ENCODE measurements at places on chromosomes 5 and 9.
A peak's percentile ranks its signal among the peaks of the same experiment; 100 is the strongest.

GRCh38 chr9:6757132-6757455 is 679 bp upstream of the KDM4C start:
- DNase-seq = peak; percentile 62

- no peak for DNase-seq
Observed at GRCh38 chr5:8522646-8523045, 653.7 kb downstream of the MTRR start.

- no peak for DNase-seq
Observed at GRCh38 chr5:39555788-39556187, 131.0 kb upstream of the DAB2 start.

- no peak for DNase-seq
Observed at GRCh38 chr5:151052836-151053235, 28.0 kb downstream of the TNIP1 start.

GRCh38 chr5:66958980-66959641 is 237.5 kb downstream of the CD180 start:
- DNase-seq = no peak

DNA sequence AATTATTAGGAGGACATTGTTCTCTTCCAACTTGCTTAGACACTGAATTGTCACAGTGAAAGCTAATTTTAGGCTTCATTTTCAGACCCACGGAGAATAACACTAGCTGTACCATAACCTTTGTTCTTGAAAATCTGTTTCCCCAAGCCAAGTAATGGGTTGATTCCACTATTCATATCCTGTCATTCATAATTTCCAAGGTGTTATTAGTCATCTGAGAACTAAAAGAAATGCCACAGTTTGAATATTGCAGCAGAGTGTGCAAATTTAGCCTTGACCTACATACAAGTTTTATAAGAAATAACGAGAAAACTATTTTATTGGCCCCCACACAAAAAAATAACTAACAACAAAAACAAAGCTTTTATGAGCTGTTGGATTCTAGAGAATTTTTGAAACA is 148.5 kb upstream of the TYRP1 start:
- DNase-seq = no peak

GRCh38 chr5:36526537-36526936 is 79.9 kb upstream of the SLC1A3 start:
- DNase-seq = no peak

DNA sequence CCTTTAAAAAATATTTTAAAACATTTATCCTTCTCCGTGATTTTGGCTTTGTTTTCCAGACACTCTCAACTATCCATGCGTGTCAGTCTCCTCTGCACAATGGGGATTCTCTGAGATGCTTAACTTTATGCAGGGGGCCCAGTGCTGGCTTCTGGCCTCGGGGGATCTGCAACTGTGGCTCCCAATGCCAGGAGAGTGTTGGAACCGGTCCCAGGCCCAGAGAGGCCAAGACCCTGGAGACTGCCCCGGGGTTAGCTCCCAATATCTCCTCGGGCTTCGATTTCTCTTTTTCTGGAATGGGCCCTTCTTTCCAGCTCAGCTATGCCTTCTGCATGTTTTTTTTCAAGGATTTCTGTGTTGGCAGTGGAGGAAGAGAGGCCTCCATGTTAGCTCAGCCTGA is 20.1 kb upstream of the SARDH start:
- DNase-seq = no peak

GRCh38 chr9:127050152-127050551 is 72.3 kb downstream of the ANGPTL2 start:
- no peak for DNase-seq

DNA sequence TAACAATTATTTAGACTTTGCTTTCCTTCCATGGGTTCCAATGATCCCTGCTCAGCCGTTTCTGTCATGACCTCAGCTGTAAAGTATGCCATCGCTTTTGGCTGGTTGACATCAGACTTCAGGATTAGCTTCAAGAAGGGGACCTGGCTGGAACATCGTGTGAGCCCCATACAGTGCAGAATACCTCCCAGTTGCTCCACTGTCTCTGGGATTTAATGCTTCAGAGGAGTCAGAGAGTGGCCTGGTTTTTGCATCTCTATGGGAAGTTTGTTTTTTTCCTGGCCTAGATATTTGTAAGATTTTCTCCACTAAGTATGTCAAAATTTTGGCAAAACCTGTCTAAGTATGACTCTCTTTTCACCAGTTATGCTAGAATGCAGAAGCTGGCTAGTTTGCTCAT is 216.9 kb downstream of the GABBR2 start:
- no peak for DNase-seq

GRCh38 chr9:129109537-129109903 is 1.1 kb downstream of the CRAT start:
- no peak for DNase-seq

DNA sequence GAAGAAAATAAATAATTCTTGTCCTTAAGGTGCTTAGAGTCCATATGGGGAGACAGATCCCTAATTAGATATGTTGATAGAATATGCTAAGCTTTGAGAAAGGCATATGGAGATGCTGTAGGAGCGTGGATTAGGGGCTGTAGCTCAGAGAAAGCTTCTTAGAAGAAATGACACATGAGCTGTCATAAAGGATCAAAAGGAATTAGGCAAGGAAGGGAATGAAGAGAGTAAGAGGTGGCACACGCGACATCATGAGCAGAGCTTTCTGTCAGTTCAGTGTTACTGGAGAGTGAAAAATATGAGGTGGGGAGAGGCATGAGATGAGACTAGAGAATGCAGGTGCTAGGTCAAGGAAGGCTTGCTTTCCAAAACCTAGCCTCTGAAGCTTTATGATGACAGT is 118.6 kb downstream of the KIAA0825 start:
- DNase-seq = no peak

DNA sequence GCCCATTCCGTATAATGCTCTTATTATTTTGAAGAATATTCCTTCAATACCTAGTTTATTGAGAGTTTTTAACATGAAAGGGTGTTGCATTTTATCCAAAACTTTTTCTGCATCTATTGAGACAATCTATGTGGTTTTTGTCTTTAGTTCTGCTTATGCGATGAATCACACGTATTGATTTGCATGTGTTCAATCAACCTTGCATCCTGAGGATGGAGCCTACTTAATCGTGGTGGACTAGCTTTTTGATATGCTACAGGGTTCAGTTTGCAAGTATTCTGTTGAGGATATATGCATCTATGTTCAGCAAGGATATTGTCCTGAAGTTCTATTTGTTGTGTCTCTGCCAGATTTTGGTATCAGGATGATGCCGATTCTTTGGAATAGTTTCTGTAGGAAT is 1070.3 kb upstream of the CDH18 start:
- DNase-seq = no peak

GRCh38 chr5:145316282-145316681 is 518.9 kb downstream of the PRELID2 start:
- DNase-seq = no peak

DNA sequence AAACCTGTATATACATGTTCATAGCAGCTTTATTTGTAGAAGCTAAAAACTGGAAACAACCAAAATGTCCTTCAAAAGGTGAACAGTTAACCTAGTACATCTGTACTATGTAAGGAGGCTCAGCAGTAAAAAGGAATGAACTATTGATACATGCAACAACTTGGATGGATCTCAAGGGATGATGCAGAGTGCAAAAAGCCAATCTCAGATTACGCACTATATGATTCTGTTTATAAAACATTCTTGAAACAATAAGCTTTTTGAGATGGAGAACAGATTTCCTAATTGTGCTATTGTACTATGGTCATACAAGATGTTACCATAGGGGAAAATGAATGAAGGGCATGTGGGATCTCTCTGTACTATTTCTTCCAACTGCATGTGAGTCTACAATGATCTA is 88.9 kb downstream of the PAM start:
- no peak for DNase-seq

- no peak for DNase-seq
Observed at GRCh38 chr9:132014218-132014805, 65.4 kb downstream of the MED27 start.

GRCh38 chr5:96788112-96788749 is 19.5 kb downstream of the ERAP1 start:
- DNase-seq = no peak

DNA sequence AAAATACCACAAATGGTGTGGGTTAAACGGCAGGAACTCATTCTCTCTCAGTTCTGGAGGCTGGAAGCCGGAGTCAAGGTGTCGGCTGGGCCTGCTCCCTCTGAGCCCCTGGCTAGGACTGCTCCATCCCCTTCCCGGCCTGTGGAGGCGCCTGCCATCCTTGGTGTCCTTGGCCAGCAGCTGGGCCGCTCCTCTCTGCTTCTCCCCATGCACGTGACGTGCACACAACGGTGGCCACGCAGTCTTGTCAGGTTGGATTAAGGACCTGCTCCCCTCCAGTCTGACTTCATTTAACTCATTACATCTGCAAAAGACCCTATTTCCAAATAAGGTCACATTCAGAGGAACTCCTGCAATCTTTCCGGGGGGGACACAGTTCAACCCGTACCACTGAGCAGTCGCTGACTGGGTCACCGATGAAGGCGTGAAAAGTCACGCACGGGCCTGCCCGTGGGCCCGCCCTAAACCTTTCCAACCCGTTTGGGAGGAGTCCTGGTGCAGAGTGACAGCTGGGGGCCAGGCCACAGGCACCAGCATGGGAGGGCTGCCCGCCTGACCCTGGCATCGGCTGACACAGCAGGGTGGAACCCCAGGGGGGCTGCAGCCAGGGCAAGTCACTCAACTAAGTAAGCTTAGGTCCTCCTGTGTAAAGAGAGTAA is 135.2 kb downstream of the COL23A1 start:
- no peak for DNase-seq

- DNase-seq = no peak
Observed at GRCh38 chr5:166377756-166378155, 1913.7 kb upstream of the WWC1 start.

- no peak for DNase-seq
Observed at GRCh38 chr5:168842571-168843205, 263.5 kb upstream of the PANK3 start.

- no peak for DNase-seq
Observed at GRCh38 chr5:79330071-79330470, 94.1 kb downstream of the JMY start.

GRCh38 chr5:90658620-90659019 is 100.0 kb downstream of the ADGRV1 start:
- DNase-seq = no peak

DNA sequence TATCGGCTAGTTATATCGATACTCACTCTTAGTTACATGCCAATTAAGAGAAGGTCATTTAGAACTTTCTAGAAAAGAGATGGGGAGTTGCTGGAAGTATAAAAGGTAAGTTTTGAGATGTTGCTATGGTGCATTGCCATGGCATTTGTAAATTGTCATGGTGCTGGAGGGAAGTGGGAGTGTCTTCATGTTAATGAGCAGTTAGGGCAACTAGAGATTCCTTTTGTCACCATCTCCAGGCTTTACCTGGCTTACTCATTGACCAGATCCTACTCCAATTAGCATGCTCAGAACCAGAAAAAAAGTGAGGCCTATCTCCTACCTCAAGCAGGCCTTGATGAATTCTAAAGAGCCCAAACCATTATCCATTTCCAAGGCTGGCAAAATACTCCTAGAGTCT is 82.8 kb downstream of the PRR16 start:
- DNase-seq = no peak

DNA sequence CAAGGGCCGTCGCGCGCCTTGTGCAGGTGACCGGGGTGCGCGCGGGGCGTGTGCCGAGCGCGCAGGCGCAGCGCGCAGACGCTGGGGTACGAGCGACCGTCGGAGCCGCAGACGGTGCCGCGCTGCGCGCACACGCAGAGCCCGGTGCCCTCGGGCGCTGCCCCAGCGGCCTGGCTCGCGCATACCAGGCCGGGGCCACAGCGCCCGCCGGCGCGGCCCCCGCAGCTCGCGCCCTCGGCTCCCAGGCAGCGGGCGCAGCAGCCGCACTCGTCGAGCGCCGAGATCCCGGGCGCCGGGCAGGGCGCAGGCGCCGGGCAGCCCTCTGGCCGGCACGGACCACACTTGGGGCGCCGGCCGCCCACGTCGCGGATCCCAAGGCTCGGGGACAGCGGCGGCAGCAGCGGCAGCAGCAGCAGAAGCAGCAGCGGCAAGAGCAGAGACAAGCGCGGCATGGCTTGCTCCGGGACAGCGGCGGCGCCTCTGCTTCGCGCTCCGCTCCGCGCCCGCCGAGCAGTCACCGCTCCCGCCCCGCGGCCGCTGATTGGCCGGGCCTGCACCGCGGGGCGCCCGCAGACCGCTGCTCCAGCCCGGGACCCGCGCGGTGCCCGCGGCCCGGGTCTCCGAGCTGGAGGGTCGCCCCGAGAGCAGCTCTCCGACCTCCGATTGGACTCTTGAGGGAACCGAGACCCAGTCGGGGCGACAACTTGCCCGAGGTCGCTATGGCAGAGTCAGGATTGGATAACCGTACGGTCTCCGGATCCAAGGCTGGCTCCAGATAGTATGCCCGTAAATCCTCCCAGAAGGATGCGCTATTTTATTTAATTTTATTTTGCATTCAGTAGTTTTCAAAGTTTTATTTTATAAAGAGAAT is at the start of gene IGFBPL1:
IGFBPL1 (minus strand) TSS at position 482 of the 871 bp plus-strand sequence; CDS start at position 452, 30 bp downstream.
- no peak for DNase-seq

DNA sequence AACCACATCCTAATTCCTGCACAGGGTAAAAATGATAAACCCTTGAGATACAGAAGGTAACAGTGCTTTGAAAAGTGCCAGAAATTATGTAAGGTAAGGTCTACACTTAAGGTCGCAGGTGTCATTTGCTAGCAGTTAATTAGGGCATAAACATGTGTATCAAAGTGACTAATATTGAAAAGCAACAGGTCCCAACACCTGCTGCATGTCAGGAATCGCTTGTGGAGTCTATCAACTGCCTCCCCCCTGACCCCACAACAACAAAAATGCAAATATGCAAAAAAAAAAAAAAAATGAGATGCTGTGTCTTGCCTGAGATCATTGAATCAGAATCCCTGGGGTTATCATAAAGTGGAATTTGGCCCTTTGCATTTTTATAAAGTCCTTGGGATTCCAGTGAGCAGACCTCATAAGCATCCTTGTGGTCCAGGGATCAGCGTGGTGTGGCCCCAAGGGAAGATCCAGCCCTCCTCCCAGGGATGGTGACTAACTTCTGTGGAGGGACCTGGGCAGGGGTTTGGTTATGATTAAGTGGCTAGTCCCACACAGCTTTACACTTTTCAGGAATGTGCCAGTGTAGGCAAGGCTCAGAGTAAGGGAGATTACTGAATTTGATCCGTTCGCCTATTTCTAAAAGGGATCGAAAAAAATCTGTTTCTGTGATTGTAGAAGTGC is 92.5 kb upstream of the TNFSF8 start:
- DNase-seq = no peak

- DNase-seq = no peak
Observed at GRCh38 chr5:114390431-114390830, 28.6 kb downstream of the KCNN2 start.

DNA sequence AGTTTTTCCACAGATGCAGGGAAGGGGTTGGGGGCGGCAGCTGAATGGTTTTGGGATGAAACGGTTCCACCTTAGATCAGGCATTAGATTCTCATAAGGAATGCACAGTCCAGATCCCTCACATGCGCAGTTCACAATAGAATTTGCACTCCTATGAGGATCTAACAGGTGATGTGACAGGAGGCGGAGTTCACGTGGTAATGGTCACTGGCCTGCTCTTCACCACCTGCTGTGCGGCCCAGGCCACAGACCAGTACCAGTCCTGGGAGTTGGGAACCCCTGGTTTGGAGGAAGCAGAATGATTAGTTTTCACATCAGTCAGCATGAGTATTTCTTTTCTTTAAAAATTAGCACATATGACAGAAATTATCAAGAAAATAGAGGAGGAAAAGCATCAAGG is 26.3 kb downstream of the ANP32B start:
- no peak for DNase-seq

Data from stimulated activated CD4-positive, alpha-beta T cell treated with anti-CD3 and anti-CD28 coated beads, Interleukin-15, amount 100 ng/mL, for 48 hours (primary cell).